HAP-1 (cell line): ENCODE measurements at places on chromosomes 3 and 15.

DNA sequence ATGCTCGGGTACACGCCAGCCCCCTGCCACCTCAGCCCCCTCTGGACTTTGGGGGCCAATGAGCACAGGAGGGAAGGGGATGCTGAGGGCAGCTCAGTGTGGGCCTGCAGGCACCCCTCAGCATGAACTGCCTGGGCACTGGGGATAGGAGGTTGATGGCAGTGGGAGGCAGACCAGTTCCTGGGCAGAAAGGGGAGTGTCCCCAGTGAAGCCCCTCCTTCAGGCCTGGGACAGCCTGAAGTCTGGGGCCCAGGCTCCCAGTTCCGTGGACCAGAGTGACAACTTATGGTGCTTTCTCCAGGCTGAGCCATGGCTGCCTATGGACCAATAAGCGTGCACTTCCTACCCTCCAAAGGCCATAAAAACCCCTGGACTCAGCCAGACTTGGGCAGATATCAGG lies 63.3 kb upstream of the IMPG2 start:
- no peak for DNase-seq

DNA sequence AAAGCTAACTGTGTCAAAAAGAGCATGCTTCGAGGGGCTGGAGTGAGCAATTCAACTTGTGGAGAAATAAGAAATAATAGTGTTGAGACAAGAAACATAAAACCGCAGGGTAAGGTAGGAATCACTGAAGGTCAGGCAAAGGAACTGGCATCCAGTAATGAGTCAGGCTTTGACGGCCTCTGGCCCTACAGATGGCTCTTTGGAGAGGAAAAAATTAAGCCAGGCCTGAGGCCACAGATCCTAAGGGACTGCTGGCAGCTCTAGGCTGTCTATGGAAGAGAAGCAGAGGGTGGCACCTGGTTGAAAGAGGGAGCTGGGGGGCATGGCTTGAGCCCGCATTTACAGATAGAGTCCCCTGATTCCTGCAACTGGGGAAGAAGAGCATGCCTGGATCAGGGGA lies 28.6 kb upstream of the ZSCAN2 start:
- no peak for DNase-seq

DNA sequence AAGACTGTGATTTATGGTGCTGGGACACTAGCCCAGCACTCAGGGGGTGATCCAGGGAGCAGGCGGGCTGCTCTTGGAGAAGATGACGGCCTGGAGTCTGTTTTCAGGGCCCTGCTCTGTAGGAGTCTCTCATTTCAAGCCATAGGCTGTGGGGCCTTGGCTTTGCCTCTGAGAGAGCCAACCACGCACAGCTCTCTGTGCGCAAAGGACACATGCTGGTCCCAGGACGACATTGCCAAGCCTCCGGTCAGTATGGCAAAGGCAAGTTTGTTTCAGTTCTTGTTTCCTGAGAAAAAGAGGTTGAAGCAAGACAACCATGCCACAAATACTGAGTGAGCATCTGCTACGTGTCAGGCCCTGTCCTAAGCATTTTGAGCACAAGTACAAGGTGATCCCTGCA lies 197.1 kb downstream of the EPHB1 start:
- no peak for DNase-seq

DNA sequence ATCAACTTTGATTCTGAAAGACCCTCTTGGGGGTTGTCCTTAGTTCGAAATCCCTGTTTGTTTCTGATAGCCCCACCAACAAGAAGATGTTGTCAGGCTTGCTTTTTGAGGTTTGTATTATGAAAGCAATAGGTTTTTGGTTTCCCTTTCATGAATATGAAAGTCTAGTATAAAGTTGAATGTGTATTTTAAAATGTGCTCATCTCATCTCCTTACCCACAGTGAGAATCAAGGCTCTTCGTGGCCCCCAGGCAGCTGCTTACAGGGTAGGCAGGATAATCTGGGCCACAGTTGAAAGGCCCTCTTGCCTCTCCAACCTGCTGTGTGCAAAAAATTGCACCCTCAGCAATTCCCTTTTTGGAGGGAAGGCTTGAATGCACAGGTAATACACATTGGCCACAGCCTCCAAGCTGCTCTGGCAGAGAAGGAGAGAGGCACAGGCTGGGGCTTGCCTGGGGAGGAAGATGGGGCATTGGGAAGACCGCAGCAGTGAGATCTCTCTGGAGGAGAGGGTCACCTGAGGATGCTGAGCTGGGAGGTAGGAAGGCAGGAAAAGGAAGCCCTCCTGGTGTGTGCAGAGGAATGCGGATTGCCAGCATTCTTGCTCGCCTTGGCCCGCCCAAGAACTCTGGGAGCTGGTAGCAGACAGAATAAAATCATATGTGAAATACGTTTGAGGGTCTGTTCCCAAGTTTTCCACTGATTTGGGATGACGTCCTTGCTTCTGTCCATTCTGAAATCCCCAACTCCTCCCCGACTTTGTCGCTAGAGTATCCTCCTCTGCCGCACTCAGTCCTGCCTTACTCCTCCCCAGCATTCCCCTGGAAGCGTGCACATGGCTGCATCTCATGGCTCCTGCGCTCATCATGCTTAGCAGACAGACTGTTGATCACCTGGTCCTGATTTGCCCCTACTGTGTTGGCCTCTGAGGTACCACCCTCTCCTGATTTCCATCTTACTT lies 196.4 kb downstream of the RPLP1 start:
- no peak for DNase-seq

DNA sequence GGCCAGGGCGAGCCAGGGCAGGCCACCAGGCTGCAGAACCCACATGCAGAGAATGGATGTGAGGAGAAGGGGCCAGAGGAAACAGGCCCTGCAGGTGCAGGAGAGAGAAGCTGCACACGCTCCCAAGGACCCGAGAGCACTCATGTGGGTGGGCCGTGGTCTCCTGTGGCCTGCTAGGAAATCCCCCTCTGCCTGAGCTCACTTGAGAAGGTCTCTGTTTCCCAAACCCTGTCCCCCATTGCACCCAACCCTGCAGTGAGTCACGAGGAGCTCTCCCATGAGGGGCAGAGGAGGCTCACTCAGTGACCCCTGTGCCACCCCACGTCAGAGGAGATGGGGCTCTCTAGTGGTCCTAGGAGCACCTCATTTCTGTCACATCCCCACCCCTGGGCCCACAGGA lies 111.1 kb downstream of the KLF13 start:
- no peak for DNase-seq

GRCh38 chr15:90710436-90711027 lies 6.6 kb upstream of the BLM start:
- DNase-seq = no peak

DNA sequence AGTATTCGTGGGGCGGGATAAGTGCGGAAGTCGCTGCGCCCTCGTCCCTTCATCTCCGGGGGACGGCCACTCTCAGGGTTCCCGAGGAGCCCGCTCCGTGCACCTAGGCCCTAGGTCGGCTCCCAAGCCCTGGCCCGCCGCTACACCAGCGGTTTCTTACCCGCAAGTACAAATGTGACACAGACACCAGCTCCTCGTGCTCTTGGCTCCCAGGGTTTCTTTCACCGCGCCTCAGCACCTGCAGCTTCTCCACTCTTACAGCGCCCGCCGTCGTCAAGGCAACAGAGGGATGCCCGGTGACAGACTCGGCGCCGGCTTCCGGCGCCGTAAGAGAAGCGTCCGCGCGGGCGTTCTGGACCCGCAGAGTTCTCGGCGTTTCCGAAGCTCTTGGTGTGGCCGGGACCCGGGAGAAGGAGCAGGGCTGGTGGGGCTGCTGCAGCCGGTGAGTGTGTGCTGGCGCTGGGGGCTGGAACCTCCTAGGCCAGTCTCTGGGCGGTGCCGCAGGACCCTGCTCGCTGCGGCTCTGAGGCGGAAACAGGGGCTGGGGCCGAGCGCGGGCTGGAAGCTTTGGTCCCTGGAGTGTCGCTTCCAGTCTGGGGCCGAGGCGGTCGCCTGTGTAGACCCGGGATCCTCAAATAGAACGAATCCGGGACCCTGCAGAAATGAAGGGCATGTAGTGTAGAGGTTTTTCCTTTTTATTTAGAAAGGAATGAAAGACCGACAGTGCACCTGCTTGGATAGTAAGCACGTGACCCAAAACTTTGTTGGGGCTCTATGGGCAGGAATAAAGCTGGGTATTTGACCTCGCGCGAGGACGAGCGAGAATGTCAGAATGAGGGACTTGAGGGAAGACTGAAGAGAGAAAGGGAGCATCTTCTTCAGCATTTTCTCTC lies 155.4 kb upstream of the GOLGA6L4 start:
- peak; percentile 91 for DNase-seq

DNA sequence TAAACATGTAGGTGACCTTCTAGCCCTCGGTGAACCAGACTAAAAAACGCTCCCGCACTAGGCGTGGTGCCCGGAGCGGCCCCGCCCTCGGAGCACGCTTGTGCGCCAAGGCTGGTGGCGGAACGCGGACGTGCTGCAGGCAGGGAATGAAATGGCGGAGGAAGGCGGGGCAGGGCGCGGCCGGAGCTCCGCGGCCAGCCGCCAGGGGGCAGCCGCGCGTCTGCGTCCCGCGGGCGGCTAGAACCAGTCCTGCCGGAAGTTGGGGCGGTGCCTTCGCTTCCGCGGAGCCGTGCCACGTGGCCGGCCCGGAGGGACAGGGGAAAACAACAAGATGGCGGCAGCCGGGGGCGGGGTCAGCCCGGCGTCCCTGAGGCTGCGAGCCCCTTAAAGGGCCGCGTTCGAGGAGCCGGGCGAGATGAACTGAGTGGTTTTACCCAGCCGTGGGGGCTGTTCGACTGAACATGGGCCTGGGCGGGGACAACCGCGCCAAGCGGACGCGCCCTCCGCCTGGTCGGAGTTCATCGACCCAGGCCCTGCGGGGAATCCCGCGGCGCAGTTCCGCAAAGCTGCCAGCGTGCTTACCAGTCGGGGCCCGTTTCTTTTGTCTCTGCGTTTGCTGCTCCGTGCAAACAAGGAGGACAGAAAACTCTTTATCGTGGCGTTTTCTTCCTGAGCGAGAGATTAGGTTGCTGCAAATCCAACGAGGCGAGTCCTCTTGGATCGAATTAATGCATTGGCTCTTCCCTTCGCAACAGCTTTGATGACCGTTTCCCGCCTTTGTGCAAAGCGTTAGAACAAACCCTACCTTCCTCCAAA lies 90.9 kb upstream of the CHD2 start:
- DNase-seq = peak; percentile 95

DNA sequence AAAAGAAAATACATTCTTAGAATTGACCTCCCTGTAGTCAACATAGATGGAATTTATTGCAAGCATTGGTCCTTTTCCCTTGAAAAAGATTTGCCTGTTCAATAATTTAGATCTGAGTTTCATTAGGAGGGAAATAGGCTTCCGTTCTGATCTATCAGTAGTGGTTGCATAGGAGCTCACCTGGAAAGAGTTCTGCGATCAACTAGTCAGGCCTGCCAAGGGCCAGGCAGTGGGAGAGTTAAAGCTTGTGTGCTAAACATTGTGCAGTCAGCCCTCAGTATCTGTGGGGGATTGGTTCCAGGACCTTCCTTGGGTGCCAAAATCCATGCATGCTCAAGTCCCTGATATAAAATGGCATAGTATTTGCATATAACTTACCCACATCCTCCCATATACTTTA lies 29.6 kb upstream of the IDH2 start:
- DNase-seq = no peak

- DNase-seq = peak; percentile 29
Observed at GRCh38 chr15:57506422-57506821, 85.3 kb upstream of the MYZAP start.

DNA sequence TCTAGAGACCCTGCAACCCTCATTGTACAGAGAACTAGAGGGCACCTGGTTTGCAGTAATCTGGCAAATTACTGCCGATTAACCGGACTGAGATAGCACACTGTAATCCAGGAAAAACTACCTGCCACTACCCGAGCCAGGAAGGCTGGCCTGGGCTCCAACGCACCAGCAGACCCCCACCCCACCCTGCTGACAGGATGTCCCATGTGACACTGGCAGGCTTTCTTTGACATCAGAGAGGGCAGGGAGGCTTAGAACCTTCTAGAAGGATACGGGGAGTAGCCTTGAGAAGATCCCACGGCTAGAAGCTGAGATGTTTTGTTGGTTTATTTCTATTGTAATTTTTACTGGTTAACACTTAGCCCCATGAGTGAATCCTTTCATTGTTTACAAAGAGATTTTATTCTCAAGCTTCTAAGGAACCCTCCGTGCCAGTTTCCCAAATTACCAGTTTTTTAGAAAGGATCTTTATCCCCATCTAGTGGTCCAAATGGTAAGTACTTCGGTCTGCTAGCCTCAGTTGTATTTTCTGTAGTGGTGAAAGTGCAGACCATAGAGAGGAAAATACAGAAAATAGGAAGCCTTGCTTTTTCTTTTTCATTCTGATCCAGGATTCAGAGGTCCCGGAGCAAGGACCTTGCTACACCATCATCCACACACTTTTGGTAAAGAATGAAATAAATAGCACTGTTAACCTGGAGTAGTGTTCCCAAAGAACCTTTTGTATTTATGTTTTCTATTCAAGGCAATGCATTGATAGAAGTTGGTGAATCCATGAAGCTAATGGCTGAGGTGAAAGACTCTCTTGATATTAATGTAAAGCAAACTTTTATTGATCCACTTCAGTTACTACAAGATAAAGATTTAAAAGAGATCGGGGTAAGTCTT lies 81.9 kb upstream of the ADAMTSL3 start:
- no peak for DNase-seq

DNA sequence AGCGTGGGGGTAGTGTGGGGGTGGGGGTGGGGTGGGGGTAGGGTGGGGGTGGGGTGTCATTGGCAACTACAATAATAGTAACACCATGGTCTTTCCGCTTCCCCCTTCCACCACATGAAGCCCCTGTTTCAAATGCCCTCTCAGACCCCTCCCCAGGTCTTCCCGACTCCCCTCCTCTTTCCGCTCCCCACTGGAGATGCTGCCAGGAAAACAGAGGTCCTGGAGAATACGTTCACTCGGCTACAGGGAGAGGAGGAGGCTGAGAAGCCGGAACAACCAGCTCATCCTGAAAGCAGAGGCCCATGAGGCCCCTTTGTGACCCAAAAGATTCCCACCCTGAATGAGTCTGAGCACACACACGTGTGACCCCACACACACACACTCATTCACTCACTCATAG lies 75.4 kb downstream of the CPN2 start:
- DNase-seq = no peak

GRCh38 chr3:106825962-106826605 lies 551.2 kb upstream of the CCDC54 start:
- peak; percentile 68 for DNase-seq

GRCh38 chr15:88782465-88782864 lies 20.8 kb upstream of the ACAN start:
- no peak for DNase-seq

DNA sequence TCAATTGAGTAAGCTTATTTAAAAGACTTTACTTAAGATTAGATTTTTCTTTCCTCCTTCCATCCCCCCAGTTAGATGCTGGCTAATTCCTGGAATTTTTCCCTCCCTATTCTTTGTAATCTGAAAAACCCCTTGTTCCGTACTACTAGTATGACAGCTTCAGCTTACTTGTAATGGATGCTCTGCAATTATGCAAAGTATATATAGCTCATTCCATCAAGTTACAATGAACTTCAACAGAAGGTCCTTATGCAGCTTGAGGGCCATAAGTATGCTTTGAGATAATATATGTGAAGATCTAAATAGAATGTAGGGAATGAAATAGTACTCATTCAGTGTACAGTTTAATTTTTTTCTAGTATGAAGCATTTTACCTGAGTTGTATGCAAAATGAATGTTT lies 398.3 kb upstream of the NAALADL2 start:
- no peak for DNase-seq
